ENCODE measurements at places on chromosomes 6 and 20. TPM values are rescaled to one million over a fixed set of nuclear protein-coding genes. Genes with fewer than 3 reads are reported as not detected.

Gene LZTS3
- 12.1 TPM for total RNA-seq

DNA sequence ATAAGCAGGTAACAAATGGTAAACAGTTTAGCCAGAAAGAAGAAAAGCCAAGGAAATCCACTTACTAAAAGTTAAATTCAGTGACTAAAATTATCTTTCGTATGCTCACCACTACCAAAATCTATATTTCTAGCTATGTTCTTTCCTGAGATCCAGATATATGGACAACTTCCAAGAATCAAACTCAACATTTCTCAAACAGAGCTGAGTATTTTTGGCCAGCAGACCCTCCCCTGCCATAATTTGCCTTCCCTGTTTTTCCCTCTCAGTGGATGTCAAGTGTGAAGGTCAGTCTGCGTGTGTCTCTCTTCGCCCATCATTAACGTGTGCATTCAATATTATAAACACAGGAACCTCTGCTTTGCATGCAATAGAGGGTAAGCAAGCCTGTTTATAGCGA, 42.0 kb downstream of the PRKN start:
- DNase-seq, result no peak

- no peak for DNase-seq
Measured at GRCh38 chr6:36703081-36703606, 5.5 kb downstream of the RAB44 start.

GRCh38 chr6:26172608-26172968, 85.4 kb downstream of the HFE start:
- DNase-seq, result peak; percentile 68

Data from GM23248 (cell line).